ENCODE measurements at places on chromosomes 2 and 18.

DNA sequence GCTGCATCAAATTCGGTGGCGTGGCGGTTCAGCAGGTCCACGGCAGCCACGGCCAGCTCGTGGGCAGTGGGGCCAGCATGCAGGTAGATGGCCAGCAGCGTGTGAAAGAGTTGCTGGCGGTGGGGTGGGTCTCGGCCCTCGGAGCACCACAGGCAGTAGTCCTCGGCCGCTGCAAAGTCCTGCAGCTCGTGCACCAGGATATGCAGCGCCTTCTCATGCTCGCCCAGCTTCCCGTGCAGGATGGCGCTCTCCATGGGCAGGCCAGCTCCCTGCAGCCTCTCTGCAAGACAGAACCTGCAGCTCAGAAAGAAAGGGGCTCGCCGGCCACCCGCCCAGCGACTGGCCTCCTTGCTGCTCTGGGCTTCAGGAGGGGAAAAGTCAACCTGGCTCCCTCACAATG, 27.9 kb downstream of the GPR45 start:
- DNase-seq: no peak

DNA sequence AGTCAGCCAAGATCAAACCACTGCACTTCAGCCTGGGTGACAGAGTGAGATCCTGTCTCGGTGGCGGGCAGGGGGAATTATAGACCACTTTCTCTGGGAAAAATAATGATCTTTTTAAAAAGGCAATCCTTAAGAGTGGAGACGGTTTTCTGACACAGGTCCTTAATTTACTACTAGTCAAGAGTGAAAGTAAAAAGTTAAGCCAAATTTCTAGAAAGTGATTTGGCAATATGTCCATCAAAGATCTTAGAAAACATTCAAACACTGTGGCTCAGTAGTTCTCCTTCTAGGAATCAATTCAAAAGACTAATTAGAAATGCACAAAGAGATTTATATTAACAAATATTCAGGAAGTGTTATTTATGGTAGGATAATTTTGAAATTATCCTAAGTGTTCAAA, 148.5 kb upstream of the DNMT3A start:
- DNase-seq: no peak

- DNase-seq: no peak
These were observed 68.4 kb downstream of the METTL4 start for GRCh38 chr18:2502880-2503279.

- DNase-seq: no peak
These were observed 51.0 kb downstream of the OXER1 start for GRCh38 chr2:42712934-42713333.

DNA sequence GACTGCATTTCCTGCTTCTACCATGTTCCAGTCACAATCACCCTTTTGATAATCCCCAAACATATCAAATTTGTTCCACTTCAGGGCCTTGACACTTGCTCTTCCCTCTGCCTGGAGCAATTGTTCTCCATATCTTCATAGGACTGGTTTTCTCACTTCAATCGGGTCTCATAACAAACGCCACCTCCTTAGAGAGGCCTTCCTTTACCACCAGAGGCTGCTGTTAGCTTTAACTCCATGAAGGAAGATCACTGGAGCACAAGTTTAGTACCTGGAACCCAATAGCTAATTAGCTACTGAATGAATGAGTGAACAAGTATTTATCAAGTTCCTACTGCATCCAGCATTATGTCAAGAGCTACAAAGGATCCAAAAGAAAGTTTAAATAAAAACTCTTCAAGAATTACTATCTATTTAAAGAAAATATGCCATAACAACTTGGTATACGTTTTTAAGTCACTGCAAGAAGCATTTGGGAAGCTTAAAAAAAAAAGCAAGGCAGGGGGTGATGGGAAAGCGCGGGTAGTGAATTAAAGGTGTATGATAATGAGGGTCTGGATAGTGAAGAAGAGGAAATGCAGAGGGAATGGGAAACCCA, 58.8 kb downstream of the BAZ2B start:
- DNase-seq: no peak

GRCh38 chr2:158580760-158581159, 124.0 kb downstream of the PKP4 start:
- DNase-seq: no peak

DNA sequence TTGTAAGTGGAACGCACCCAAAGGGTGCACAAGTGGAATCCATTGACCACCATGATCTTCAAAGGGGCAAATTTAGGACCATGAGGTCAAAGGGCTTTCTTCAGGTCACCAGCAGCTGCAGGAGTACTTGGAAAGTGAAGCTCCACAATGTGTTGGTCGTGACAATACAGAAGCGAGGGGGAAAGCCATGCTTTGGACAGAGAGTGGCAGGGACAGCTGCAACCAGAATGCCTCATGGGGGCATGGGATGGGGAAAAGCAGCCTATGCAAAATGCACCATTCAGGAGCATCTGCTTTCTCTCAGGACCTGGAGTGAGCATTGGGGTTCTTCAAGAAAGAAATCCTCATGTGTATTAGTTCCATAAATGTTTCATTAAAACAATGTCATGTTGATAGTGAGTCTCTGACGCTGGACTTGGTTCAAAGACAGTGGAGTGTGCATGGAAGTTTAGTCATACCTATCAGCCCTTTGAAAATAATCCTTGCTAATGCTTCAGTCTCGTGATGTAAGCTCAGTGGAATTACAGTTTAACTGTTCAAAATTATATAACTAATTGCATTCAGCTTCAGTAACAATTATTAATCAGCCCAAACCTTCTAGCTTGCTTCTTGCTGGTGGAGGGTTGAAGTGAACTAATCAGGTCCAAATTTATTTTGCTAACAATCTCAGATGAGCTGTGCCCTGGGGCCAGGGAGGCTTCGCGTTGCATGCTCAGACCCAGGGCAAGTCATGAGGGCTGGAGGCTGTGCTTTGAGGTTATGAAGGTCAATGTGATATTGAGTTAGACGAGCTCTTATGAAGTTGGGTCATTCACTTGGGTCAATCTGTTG, 41.6 kb downstream of the ACKR3 start:
- no peak for DNase-seq

DNA sequence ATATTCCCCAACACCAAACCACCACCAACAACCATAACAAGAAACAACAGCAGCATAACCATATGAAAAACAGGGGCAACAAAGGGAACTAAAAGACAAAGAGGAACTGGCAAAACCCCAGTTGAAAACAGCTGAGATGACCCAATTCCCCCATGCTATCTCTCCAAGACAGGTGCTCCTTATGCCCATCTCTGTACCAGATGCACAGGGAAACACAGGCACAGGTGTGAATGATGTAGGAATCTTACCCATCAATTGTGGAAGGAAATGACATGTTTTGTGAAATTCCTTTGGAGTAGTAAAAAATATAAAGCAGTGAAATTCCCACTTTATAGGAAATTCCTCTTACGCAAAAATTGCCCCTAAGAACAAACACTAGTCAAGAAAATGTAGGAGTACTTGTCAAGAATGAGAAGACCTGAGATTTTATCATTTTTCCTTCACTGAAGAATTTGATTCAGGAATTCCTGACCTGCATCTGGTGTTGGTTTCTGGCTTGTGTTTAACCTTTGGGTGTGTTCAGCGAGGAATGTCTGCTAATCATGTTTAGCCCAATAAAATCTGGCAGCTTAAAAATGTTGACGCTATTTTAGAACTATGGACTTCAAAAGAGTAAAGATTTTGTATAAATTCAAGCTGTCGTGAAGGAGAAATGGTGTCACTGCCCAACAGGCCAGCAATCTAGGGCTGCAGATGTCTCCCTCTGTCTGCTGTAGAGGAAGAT, 67.7 kb upstream of the ARHGAP28 start:
- DNase-seq: no peak

DNA sequence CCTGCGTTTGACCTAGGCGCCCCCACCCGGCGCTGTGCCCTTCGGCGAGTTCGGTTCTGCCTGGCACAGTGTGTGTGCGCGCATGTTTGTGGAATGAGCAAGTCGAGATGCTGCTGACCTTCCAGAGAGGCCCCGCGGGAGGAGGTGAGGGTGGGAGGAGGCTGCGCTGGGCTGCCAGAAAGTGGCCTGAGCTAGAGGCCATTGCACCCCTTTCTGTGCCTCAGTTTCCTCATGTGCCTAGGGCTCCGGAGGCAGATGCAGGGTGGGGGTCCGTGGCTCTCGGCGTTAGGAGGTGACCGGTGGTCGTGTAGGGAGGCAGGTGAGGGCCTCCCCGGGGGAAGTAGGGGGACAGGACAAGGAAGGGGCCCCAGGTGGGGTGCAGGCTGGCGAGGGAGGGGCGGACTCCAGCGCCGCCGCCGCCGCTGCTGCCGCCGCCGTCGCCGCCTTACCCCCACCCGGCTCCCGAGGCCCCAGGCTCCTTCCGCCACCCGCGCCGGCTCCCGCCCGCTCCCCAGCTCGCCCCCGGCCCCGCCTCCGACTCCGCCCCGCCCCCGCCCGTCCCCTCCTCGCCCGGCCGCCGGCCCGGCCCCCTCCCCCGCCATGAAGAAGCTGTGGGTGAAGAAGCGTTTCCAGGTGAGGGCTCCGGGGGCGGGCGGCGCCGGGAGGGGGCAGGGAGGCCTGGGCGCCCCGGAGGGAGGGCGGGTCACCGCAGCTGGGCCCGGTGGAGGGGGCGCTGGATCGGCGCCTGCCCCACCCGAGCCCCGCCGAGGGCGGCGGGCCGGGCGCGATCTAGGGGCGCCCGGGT, 7.0 kb downstream of the SPEG start:
- peak; percentile 31 for DNase-seq

- no peak for DNase-seq
These were observed 25.4 kb upstream of the GLI2 start for GRCh38 chr2:120710256-120710655.

DNA sequence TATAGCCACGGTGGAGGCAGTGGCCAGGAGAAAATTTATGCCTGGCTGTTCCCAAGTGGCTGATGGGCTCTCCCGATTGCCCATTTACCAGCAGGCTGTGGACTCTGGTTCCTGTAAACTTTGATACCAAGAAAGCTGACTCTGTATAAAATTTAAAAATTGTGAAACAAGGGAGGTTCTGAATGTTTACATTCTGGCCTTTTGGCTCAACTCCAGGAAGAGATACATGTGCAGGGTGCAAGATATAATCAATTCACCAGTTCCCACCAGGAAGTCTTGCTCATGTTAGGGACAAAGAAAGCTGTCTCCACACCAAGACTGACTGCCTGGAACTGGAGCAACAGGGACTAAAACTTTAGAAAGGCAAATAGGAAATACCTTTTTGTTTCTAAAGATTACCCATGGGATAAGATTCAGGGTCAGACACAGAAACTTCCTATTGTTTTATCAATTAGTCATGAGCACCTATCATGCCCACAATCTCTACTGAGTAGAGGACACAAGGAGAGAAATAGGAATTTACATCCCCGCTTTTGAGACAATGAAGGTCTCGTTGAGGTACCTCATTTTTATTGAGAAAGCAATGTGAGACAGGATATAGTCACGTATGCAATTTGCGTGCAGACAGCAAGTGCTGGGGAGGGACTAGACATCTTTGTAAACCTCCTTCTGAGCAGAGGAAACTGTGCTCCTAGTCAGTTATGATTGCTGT, 123.5 kb downstream of the LIPG start:
- no peak for DNase-seq

DNA sequence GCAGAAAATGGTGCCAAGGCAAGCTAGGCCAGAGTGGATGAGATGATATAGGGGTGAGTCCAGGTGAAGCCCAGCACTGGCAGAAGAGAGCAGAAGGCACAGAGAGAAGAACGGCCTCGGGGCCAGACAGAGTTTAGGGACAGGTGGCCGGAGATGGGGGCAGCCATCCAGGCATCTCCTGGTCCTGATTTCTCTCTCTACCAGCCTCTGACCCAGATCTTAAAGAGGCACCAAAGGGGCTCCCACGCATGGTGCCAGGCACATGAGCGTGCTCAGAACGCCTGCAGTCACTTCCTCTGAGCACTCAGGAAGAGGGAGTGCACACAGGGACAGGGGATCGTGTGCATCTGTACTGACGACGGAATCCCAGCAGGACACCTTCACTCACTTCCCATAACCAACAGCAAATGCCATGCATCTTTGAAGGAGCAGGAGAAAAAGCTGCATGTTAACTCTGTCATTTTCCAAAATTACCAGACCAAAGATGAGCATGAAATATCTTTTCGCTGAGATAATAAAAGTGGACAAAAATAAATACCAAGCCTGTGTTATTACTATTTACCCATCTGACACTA, 427.8 kb upstream of the MYT1L start:
- DNase-seq: no peak

DNA sequence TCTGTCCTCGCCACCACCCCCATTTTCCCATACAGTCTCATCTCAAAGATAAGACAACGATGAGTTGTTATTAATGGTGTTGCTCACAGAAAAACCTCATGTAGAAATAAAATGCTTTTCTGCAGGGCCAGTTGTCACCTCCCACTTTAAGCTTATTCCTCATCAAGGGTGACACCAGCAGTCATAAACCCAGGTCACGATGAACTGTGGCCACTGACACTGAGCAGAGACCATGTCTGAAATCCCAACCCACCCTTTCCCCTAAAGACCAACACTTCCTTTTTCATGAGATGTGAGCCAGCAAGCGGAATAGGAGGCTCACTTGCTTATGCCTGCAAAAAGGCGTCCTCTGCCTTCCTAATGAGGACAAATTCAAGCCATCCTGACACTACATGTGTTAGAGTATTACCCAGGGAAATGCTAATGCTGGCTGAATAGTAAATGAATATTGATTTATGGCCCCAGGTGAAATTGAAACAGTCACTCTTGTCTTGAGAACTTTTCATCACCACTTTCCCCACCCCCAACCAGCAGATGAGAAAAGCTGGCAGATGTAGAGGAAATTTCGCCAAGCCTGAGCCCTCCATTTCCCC, 228.4 kb downstream of the MGAT5 start:
- no peak for DNase-seq

- no peak for DNase-seq
These were observed 151.1 kb upstream of the NT5C1B start for GRCh38 chr2:18740474-18740881.

DNA sequence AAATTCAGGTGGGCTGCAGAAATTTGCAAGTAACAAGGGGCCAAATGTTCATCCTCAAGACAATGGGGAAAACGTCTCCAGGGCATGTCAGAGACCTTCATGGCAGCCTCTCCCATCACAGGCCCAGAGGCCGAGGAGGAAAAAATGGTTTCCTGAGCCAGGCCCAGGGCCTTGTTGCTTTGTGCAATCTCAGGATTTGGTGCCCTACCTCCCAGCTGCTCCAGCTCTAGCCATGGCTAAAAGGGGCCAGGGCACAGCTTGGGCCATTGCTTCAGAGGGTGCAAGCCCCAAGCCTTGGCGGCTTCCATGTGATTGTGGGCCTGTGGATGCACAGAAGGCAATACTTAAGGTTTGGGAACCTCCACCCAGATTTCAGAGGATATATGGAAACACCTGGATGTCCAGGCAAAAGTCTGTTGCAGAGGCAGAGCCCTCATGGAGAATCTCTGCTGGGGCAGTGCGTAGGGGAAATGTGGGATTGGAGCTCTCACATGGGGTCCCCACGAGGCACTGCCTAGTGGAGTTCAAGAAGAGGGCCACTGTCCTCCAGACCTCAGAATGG, 29.2 kb downstream of the RPRD1A start:
- no peak for DNase-seq

DNA sequence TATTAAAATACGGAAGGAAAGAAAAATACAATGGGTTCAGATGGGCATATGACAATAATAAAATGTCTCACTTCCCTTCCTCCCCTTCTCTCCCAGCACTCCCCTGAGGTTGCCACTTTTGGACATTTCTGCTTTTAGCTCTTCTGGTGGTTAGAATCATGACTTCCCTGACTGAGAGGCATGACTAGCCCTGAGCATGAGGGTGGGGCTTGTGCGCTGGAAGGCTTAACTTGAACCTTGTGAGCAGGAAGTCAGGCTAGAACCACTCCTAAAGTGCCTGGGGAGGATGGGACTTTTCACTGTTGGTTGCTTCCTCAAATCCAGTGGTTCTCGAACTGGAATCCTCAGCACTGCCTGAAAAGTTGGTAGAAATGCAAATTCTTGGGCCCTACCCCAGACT, 19.7 kb upstream of the ARHGAP25 start:
- DNase-seq: no peak

GRCh38 chr2:238895891-238896600, 48.2 kb downstream of the TWIST2 start:
- no peak for DNase-seq
